NCI-H226 (cell line): ENCODE measurements at places on chromosomes 13 and 19.

DNA sequence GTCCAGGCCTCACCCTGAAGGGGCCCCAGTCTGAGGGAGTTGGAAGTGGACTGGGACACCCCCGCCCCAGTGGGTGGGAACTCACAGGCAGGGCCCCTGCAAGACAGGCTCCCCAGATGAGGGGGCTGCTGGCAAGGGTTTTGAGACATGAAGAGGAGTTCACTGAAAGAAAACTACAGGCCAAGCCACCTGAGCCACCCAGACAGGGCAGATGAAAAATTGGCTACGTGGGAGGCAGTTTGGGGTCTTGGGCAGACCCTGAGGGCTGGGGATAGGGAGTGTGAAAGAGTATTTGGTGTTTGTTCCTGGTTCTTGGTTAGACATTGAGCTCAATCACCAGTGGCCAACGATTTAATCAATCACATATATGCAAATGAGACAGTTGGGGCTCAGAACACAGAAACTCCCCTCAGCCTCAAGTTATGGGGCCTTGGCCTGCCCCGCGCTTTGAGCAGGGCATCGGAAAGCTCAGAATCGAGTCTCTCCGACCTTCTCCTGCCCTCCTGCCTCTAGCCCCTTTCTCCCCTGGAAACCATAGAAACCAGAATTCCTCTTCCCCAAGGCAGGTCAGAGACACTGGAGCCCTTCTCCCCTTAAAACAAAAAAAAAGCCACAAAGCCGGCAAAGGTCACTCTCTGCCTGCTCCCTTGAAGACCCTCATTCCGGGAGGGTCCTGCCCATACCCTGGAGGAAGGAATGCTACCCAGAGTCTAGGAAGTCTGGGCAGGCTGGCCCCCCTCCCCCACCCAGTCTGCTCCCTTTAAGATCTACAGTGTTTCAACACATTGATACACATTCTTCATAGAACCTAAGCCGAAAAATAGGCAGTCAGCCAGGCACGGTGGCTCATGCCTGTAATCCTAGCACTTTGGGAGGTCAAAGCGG, 1.3 kb upstream of the ISYNA1 start:
- peak; percentile 76 for DNase-seq

- no peak for DNase-seq
Measured at GRCh38 chr13:97327086-97327485, 105.0 kb downstream of the MBNL2 start.

- DNase-seq: no peak
Measured at GRCh38 chr13:88526186-88526852, 855.1 kb downstream of the SLITRK5 start.

GRCh38 chr13:71290963-71291841, 575.8 kb downstream of the DACH1 start:
- peak; percentile 21 for DNase-seq

- no peak for DNase-seq
Measured at GRCh38 chr13:35693134-35693784, 216.8 kb upstream of the MAB21L1 start.

- DNase-seq: no peak
Measured at GRCh38 chr13:59178344-59178743, 985.4 kb downstream of the DIAPH3 start.

DNA sequence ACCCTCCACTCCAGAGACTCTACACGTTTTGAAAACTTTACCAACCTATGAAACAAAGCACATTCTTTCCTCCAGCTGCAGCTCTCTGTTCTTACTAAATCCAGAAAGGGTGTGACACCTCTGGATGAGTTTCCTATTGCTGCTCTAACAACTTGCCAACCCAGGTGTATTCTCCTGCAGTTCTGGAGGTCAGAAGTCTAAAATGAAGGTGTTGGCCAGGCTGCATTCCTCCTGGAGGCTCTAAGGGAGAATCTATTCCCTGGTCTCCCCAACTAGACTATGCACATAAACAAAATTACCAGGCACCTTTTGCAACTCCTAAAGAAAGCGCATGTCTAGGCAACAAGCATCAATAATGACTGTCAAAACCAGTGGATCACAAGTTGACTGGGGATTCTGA, 128.8 kb downstream of the NUFIP1 start:
- no peak for DNase-seq

- no peak for DNase-seq
Measured at GRCh38 chr19:41700381-41701195, 7.8 kb upstream of the CEACAM5 start.

- DNase-seq: no peak
Measured at GRCh38 chr19:5522106-5522505, 45.6 kb downstream of the TINCR start.

DNA sequence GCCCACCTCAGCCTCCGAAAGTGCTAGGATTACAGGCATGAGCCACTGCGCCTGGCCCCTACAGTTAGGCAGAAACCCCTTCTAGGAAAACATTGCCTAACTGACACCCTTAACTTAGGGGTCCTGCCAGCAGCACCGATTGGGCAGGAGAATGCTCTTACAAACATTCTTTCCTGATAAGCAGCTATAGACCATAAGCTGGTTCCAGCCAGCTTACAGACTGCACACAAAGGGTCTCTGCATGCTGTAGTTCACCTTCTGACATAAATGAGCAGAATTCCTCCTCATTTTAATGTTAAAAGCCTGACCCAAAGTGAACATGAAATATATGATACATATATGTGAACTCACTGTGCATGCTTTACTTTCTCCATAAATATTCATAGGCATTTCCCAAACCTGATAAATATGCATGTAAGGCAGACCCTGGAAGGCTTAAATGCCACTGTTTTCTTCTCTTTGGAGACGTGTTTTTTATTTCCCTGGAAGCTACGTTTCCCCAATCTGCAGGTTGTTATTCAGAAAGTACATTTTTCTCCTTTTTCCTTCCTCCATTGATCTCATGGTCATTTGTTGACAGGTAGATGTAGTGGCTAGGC, 48.5 kb upstream of the KL start:
- DNase-seq: no peak

DNA sequence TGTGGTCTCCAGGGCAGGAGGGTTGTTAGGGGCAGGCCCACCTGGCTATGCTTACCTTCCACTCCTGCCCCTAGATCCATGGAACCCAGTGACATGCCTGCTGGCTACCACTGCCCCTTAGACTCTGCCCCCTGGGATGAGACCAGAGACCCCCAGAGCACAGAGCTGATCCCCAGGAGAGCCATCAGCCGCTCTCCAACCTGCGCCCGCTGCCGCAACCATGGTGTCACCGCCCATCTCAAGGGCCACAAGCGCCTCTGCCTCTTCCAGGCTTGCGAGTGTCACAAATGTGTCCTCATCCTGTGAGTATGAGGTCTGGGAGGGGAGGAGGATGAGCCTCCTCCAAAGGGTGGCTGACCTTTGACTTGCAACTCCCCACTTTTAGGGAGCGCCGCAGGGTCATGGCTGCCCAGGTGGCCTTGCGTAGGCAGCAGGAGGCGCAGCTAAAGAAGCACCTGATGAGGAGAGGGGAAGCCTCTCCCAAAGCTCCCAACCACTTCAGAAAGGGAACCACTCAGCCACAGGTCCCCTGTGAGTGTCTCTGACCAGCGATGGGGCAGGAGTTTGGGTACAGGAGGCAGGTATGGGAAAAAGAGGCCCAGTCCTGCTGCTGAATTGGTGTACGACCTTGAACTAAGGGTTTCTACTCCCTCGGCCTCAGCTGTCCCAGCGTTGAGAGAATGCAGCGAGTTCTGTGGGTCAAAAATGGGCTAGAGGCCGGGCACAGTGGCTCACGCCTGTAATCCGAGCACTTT, 2.7 kb downstream of the DMRTC2 start:
- no peak for DNase-seq

DNA sequence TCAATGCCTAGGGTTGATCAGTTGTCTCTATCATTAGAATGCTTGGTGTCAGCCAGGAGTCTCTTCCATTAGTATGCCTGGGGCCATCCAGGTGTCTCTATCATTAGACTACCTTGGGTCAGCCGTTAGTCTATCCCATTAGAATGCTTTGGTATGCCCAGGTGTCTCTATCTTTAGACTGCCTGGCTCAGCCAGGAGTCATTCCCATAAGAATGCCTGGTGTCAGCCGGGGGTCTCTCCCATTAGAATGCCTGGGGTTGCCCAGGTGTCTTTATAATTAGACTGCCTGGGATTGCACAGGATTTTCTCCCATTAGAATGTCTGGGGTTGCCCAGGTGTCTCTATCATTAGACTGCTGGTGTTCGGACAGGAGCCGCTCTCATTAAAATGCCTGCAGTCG, 1442.9 kb downstream of the UQCRFS1 start:
- DNase-seq: no peak

GRCh38 chr19:42330241-42330711, 4.8 kb downstream of the MEGF8 start:
- DNase-seq: no peak

DNA sequence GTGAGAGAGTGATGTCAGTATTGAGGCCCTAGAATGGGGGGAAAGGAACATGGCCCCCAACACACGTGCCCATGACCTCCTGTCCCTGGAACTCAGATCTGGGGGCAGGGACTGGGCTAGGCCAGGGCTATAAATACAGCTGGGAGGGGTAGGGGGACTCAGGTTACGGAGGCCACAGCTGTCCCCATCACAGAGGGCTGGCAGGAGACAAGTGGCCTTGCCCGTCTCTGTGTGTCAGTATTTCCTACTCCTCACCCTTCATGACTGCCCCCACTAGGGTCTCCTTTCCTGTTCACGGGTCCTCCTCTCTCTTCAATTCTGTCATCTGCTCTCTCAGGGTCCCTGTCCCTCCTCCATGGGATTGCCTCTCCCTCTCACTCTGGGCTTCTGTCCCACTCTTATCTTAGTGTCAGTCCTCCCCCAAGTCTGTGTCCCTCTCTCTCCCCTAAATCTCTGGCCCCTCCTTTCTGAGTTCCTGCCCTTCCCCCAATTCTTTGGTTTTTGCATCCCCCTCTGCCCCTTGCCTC, 687 bp upstream of the HRC start:
- no peak for DNase-seq

- DNase-seq: peak; percentile 64
Measured at GRCh38 chr19:55372316-55373081, 2.2 kb upstream of the IL11 start.

DNA sequence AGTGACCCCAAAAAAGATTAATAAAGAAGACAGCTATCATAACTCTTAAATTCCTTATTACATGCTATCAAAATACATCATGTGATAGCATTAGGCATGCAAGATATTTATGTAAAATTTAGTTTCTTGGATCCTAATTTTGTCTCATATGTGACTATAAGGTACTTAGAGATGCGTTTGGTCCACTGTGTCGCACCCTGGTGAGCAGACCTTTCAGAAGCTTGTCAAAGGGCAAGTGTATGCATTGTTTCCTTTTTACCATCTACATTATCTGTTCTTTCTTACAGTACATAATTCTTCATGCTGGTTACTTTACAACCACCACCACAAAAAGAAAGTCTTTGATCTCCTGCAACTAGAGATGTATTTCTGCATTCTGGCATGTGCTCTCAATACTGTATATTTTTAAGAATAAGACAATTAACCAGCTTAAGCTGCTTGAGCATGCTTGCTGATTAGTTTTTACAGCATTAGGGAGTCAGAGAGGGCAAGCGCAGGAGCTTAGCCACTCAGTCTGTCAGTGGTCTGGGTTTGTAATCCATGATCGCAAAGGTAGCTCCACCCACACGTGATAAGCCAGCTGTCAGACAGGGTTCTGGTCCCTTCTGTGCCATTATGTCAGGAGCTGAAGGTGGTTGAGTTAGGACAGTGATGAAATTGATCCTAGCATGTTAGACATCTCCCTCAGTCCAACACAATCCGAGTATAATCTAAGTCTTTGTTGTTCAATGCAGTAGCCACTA, 500.9 kb downstream of the MYO16 start:
- DNase-seq: no peak

- DNase-seq: peak; percentile 50
Measured at GRCh38 chr13:30045916-30046704, 195.7 kb upstream of the UBL3 start.

DNA sequence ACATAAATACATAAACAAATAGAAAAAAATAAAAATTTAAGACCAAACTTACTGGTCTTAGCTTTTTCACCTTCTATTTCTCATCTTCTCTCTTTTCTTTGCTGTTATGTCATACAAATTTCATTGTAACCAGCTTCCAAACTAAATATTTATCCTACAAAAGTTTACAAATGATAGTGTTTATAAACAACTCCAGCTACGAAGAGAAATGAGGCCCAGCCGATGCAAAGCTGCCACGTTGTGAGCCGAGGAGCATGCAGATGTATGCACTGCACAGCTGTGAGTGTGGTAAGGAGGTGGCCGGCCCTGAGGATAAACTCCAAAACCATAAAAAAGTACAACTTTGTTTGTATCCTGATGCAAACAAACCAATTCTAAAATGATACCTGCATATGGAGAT, 642.4 kb upstream of the SGCG start:
- no peak for DNase-seq

- no peak for DNase-seq
Measured at GRCh38 chr19:56174550-56174949, 1.3 kb upstream of the GALP start.

DNA sequence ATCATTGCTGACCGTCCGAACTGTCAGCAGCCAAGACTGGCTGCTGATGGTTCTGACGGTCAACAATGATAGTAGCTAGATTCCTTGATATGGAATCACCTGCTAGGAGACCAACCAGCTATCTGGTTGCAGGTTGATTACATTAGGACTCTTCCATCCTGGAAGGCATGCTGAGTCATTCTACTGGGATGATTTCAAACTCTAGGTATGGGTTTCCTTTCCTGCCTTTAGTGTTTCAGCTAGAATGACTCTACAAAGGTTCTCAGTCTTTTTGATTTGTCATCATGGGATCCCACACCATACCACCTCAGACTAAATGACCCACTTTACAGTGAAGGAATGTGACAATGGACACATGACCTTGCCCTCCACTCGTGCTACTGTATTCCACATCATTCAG, 138.1 kb upstream of the KL start:
- DNase-seq: peak; percentile 54

DNA sequence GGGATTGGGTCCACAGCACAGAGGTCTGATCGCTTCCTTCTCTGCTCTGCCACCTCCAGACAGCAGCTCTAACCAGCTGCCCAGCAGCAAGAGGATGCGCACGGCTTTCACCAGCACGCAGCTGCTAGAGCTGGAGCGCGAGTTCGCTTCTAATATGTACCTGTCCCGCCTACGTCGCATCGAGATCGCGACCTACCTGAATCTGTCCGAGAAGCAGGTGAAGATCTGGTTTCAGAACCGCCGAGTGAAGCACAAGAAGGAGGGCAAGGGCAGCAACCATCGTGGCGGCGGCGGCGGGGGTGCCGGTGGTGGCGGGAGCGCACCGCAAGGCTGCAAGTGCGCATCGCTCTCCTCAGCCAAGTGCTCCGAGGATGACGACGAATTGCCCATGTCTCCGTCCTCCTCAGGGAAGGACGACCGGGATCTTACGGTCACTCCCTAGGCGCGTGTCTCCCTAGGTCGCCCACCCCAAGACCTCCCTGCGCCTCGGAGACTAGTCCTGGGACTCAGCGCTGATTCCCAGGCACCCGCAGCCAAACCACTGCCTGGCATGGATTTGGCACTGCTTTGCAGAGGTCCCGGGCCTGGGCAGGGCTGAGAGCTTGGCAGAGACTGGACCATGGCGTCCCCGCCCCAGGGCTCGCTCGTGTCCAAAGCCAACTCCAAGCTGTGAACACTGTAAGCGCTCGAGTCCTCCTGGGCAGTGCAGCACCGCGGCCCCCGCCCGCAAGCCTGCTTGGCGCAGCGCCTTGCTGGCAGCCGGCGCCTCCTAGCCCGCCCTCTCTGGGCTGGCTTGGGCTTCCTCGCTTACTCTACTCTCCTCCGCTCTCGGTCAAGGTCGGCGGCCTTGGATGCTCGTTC, 1.5 kb downstream of the GSX1 start:
- no peak for DNase-seq

- peak; percentile 78 for DNase-seq
Measured at GRCh38 chr19:7953060-7953459, 9.6 kb upstream of the TIMM44 start.
